DMS79 (cell line): ENCODE measurements at places on chromosomes 3 and 15.

DNA sequence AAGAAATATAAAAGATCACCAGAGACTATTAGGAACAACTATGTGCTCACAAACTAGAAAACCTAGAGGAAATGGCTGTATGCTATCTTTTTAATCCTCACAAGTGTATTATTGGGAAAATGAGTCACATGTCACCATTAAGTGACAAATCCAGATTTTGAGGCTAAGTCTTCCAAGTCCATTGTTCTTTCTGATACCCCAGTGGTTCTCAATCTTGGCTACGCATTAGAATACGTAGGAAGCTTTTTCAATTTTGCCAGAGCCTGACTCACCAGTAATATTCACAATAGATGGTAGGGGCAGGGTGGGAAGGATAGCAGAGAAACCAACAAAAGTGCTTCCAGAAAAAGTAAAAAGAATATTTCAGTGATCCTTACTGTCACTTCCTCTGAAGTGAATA lies 117.0 kb downstream of the FILIP1L start:
- DNase-seq, result no peak

DNA sequence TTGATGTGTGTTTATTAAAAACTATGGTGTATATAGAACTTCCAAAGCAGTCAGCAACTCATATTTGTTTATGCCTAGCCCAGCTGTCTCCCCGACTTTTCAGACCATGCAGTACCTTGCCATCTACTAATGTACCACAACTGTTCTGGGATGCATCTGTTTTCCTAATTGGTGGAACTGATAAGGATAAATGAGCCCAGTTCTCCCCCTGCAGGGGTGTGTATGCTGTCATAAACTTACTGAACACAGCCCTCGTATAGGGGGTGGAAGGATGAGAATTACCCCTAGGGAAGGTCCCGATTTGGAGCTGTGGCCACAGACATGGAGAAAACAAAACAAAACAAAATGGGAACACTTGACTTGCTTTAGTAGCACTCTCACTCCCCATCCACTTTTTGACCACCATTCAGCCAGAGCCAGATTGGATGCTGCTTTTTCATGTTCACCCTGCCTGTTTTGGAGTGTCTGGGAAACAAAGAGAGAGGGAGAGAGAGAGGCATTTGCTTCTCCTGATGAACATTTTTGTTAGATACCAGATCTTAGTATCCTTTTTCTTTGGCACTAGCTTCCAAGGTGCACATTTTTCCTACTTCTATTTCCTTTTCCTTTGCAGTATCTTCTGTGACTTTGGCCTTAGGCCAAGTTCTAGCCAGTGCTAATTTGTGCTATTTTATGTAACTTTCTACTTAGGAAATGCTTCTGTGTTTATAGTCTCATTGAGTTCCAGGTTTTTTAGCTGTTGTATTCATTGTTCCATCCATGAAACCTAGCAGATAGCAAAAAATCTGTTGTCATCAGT lies 29.1 kb downstream of the CADM2 start:
- DNase-seq, result no peak

GRCh38 chr3:52407779-52408178 lies 37.1 kb downstream of the SEMA3G start:
- DNase-seq, result no peak

GRCh38 chr3:136141891-136142290 lies 54.2 kb downstream of the MSL2 start:
- DNase-seq, result no peak

- DNase-seq, result no peak
Measured at GRCh38 chr3:32780735-32781210, 37.0 kb upstream of the TRIM71 start.

DNA sequence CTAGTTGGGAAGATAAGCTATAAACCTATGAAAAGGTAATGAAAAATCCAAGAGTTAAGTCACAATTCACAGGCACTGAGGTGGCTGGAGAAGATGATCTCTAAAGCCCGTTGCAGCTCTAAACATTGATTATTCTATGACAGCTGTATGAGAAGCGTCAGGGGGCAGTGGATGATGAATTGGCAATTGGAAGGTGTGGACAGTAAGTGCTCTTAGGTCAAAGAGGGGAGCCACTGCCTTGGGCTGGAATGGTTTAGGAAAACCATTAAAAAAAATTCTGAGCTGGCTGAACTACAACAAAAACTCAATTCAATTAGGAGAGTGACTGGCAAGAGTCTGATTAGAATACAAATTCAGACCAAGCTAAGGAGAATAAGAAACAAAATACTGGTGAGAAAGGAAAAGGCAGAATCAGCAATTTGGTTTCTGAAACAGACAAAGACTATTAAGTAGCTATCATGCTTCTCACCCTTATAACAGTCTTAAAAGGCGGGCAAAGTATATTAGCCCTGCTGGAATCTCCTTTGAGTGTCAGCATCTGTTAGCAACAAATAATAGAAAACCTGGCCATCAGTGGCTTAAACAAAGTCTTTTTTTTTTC lies 8.8 kb upstream of the NMD3 start:
- no peak for DNase-seq

DNA sequence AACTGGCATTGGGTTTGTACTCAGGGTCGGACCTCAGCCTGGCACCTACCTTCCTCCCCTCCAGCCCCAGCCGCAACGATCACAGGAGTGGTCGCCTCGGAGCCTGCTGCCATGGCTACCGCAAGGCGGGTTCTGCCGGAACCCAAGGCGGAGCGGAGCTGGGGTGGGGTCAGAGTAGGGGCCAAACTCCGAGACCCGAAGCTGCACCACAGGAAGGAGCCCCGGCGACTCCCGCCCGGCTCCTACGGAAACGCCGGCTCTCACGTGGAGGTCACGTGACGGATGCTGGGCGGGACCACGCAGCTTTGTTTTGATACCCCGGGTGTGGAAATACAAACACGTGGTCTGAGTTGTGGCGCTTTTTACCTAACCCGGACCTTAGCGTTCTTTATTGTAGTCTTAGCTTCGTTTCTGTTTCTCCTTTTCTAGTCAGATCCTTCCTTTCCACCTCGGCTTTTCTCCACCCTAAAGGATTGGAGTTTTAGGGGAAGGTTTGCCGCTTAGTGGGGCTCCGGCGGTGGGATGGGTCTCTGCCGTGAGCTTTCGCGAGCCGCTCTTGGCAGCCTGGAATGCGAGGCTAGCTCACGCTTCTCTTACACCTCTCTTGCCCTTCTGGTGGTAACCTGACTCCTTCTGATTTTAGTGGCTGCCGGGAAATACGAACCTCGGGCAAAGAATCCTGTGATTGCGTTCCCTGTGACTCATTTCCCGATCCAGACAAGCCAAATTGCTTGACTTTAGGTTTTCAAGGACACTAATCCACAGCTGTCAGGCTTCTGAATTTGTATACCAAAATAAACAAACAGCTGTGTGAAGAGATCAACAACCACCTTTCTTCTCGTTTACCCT lies at the start of gene HSPBAP1:
Gene HSPBAP1 (minus strand): TSS at position 264 of the 849 bp plus-strand sequence. CDS start 151 bp downstream, at position 113.
- DNase-seq, result no peak

DNA sequence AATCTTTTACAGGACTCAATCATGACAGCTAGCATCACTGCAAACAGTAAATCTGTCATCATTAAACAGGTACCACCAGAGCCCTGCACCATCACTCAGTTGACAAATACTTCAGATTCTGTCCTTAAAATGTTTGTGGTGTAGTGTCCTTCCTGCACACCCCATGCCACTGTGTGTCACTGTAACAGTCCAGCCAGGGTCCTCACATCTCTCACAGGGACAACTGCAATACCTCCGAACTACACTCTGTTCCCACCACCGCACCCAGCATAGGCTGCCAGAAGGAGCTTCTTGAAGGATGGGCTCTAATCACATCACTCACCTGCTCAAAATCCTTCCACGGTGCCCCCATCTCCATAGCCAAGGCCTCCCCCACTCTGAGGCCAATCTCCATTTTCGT lies 90.2 kb upstream of the FGF12 start:
- DNase-seq, result no peak

DNA sequence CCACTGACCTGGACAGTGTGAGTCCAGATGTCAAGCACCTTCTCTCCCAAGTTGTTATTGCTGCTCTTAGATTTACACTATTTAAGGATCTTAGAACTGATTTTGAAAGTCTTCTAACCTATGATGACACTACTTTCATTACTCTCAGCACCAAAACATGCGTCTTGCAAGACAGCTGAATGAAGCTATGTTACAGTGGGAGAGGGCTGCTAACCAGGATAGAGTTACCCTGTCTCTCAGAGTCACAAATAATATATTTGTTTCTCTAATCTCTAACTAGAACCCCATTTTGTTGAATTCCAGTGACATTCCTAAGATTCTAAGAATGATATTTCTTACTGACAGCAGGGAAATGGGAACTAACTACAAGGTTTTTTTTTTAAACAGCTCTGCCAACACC lies 455.5 kb downstream of the MAGI1 start:
- no peak for DNase-seq

DNA sequence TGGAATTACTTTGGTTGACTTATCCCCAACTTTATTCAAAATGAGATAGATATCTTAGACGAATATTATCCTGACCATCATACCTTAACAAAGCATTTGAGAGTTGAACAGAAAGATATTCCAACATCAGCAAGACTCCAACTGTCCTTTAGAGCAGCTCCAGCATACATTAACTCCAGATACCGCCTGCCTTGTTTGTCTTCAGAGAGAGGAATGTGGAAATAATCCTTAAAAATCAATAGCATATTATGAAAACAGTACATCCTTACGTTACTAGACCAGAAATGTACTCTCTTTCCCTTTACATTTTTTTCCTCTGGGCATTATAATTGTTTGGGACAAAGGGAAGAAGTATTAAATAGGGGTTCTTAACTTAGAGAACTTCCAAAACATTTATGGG lies 1.7 kb downstream of the ANKUB1 start:
- no peak for DNase-seq

DNA sequence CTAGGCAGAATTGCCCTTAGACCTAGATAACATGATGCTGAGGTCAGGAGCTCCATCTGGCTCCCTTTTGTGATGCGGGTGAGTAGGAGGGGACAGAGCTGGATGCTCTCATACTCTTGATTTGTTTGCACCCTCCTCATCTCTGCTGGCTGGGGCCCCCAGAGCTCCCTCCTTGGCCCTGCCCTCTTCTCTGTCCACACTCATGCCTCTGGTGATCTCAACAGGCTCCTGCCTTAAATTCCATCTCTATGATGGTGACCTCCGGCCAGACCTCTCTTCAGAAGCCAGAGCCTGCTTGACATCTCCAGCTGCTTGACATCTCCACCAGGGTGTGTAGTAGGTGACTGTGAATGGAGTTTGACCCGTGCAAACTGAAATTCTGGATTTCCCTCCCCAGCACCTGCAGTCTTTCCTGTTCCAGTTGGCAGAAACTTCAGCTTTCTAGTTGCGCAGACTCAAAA lies 4.3 kb upstream of the FGD5 start:
- DNase-seq, result no peak

GRCh38 chr3:9809239-9809614 lies 835 bp upstream of the TTLL3 start:
- no peak for DNase-seq

GRCh38 chr3:40992023-40992422 lies 207.3 kb upstream of the CTNNB1 start:
- no peak for DNase-seq

DNA sequence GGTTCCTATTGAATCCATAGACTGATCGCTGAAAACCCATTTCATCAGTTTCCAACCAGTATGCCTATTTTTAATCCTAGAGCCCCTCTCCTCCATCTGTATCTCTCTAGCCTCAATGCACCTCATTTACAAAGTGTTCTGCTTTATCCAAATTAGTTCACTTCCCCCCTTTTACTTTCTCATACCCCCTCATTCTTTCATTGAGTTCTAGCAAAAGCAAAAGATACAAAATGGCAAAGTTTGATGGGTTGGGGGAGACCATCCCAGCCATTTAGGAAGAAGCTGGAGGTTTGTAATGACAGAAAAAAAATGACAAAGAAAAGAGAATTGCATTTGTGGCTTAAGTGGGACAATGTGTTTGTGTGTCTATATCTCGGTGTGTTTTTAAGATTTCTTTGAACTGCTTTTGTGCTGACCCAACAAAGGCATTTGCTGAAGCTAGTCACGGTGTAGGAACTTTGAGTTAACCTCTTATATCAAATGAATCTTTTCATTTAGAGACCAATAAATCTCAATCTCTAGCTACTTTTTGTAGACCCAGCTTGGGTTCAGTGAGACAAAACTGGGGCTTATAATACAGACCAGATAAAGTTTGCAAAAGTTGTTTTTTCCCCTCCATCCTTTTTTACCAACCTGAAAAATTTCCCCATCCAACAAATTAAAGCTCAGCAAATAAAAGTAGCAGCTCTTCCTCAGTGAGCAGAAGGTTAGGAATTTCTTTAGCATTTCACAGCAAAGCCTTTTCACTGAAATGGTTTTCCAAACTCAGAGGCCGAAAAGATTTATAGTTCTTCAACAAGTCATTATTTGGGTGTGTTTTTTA lies 18.7 kb downstream of the NR2F2 start:
- no peak for DNase-seq

- no peak for DNase-seq
Measured at GRCh38 chr3:177484926-177485325, 287.6 kb upstream of the TBL1XR1 start.

- DNase-seq, result no peak
Measured at GRCh38 chr15:25693321-25694238, 169.5 kb downstream of the ATP10A start.

DNA sequence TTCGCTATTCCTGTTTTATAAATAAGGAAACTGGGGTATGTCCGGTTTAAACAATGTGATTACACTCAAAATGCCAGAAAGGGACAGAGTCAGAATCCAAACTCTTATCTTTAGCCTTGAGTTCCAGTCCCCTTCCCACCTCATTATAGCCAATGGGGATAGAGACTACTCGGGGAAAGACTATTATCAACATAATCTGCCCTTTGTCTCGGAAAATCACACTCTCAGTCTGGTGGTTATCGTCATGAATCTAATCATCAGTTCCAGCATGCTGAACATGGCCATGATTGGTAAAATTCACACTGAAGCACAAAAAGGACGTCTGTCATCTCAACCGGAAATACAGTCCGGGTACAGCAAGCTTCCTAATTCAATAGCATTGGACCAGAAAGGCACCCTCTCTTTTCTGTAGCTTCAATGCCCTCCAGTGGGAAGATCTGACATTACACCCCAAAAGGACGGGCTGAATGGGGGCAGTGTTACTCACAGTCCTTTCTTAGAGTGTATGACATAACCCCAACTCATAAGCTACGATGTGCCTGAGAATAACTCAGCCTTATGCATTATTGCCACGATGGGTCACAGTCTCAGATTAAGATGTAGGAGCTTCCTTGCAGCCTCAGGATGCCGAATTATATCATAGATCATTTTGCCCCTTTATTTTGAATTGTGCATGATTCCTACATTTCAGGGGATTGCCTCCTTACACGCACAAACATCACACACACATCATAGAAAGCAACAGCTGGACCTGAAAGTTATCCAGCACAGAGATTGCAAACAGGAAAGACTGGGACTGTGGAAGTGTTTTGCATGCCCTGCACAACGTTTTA lies 390.4 kb upstream of the LMCD1 start:
- DNase-seq, result no peak

GRCh38 chr3:117874904-117875874 lies 1159.5 kb downstream of the IGSF11 start:
- DNase-seq, result no peak
